ENCODE measurements at places on chromosomes 16 and 17.

- no peak for DNase-seq
Observed at GRCh38 chr17:59372138-59372751, 40.8 kb downstream of the YPEL2 start.

DNA sequence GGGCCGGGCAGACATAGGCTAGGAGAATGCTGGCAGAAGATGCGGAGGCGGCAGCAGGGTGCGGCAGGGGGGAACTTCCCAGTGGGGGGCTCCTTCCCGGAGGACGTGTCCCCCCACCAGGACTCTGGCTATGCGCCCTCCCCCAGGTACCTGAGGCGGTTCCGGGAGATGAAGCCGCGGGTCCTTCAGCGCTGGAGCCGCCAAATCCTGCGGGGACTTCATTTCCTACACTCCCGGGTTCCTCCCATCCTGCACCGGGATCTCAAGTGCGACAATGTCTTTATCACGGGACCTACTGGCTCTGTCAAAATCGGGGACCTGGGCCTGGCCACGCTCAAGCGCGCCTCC is 3.4 kb downstream of the WNK4 start:
- DNase-seq = no peak

DNA sequence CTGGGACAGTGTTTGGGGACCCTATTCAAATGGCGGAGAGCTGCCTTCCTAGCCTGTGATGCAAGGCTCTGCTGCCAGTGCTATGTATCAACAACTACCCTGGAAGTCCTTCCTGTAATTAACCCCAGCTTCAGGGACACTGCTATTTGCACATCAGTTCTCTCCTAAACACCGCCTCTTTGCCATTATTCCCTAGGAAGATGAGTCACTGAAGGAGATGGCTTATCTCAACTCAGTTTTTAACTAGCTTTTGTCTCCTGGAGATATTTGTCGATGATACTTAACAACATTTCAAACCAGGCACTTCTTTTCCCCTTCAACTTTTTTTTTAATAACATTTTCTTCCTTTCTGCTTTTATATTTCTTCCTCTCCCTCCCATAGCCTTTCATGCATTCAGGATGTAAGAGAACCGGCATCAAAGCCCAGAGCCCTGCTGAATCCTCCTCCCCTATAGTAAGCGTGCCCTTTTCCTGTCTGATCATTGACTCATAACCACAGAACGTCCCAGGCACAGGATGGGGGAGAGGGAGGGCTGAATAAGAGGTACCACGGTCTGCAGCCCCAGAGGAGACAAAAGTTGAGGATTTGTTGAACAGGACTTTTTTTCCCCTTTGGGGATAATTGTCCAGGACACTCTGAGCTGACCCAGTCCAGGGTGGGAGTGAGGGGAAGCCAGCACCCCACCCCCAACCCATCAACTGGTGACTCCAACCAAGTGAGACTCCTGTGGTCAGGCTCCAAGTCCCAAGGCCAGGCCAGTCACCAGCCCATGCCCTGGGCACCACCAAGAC is 387.8 kb upstream of the SALL1 start:
- no peak for DNase-seq

DNA sequence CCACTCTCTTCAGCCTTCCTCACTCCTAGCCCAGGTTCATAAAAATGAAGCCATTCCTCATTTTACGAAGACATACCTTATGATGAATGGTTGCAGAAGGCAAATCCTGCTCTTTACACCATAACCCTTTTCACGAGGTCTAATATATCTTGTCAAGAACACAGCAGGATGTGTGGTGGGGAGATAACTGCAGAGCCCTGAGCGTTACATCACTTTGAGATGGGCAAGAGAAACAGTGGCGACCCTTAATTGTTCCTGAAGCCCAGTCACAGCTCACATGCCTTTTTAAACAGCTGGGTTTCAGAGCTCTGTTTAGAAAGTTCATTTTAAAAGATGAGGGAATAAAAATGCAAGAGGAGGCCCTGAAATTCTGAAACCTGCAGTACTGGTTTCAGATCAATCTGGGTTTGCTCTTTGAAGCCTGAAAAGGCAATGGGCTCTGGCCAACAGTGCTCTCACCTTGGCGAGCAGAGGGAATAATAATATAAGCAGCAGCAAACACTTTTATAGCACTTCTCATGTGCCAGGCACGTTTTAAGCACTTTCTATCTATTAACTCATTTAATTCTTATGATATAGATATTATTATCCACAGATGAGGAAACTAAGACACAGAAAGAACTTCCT is 2.9 kb downstream of the FAM117A start:
- DNase-seq = no peak

GRCh38 chr17:45946841-45947256 is 52.2 kb upstream of the STH start:
- DNase-seq = no peak

- no peak for DNase-seq
Observed at GRCh38 chr17:49146620-49147306, 14.2 kb downstream of the B4GALNT2 start.

GRCh38 chr17:76481071-76481655 is 13.8 kb downstream of the AANAT start:
- DNase-seq = no peak

DNA sequence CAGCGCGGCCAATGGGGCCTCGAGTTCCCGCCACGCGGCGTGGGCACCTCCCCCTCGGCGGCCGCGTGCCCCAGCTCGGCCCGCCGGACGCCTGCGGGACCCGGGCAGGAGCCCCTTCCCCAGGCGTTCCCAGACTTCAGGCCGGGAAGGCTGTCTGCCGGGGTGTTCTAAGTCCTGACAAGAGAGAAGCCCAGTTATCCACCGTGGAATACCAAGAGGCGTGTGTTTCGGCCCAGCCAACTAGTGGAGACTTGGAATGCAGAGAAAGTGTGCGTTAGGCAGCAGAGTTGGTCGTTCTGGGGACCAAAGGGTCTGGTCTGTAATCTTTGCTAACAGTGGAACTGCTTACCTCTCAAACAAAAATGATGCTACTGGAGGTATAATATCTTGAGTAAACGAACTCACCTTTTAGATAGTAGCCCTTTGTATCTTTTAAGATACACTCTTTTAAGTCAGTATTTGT is 251 bp upstream of the HSF5 start:
- no peak for DNase-seq

- no peak for DNase-seq
Observed at GRCh38 chr16:30637944-30638343, 12.8 kb upstream of the PRR14 start.

- no peak for DNase-seq
Observed at GRCh38 chr16:53945996-53946395, 242.0 kb downstream of the FTO start.

- no peak for DNase-seq
Observed at GRCh38 chr16:46962629-46963028, 10.8 kb downstream of the DNAJA2 start.

DNA sequence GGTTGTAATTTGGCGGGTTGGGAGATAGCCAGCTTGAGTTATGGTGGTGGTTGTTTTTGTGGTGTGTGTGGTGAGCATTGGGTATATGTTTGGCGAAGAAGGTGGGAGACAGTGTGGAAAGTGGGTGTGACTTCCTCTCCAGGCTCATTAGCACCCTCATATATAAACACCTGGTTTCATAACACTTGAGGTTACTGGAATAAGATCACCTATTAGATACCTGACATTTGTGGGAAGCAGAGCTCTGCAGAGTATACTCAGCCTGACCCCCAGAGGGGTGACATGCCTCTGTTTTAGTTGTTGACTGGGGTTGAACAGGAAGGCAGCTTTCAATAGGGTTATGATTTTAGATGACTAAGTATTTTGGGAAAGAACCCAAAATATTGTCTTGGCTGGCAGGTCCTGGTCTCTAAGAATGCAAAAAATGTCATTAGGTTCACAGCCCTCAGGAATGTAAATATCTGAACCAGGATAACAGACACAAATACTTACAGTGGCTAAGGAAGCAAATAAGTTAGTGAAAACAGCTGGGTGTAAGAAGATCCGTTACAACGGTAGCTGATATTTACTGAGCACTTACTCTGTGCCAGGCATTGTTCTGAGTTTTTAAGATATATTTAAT is 18.3 kb upstream of the EFCAB13 start:
- DNase-seq = no peak

DNA sequence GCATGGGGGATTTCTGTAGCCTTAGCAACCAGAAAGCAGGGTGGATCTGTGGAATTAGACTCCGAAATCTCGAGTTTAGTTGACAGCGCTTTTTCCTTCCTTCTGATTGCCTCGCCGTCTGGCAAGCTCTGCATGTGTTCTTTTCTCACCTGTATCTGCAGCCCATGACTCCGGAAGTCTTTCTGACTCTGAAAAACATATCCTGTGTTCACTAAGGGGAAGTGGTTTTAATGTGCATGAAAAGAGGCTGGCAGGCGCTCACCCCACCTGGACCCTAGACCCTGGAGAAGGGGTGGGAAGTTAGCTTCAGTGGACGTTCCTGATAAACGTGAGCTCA is 158.5 kb downstream of the RPTOR start:
- DNase-seq = no peak

DNA sequence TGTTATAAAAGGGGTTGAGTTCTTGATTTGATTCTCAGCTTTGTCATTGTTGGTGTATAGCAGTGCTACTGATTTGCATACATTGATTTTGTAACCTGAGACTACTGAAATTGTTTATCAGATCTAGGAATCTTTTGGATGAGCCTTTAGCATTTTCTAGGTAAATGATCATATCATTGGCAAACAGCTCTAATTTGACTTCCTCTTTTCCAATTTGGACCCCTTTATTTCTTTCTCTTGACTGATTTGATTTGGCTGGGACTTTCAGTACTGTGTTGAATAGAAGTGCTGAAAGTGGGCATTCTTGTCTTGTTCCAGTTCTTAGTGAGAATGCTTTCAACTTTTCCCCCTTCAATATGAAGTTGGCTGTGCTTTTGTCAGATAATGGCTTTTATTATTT is 45.4 kb downstream of the ITGAM start:
- DNase-seq = no peak

GRCh38 chr16:2009164-2009711 is 383 bp downstream of the ZNF598 start:
- DNase-seq = no peak

- DNase-seq = no peak
Observed at GRCh38 chr17:75810216-75810615, 25.6 kb downstream of the UNK start.

GRCh38 chr17:64410750-64411490 is 20.3 kb upstream of the PECAM1 start:
- DNase-seq = no peak

GRCh38 chr17:17466511-17466910 is 10.3 kb upstream of the MED9 start:
- DNase-seq = no peak

DNA sequence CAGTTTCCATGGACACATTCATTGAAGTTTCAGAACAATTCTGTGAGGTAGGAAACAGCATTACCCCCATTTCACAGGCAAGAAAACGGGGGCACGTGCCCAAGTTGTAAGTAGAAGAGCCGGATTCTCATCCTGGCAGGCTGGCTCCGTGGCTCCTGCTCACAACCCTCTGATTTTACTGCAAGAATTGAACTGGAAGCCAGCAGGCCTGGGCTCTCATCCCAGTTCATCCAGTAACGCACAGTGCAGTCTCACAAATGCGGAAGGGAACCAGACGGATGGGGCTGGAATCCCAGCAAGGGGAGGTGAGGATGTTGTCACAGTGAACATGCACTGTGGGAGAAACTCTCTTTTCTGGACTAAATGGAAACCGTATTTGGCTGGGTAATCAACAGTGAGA is 40.7 kb upstream of the DOC2B start:
- DNase-seq = no peak

DNA sequence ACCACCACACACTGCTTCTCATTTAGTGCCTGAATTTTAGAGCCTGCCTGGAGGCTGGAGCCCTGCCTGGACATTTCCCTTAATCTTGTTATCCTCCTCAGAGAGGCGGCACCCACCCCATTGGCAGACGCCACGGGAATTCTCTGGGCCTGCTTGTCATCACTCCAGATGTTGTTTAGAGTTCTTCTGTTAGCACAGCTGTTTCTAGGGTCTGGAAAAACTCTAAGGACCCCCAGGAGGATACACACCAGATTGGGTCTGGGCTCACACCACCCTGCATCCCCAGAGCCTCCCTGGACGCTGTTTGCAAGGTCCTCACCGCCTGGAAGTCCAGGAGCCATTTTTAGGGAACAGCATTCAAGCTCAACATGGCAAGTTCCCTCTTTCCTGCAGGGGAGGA is 565 bp upstream of the XAF1 start:
- no peak for DNase-seq

- no peak for DNase-seq
Observed at GRCh38 chr17:59688008-59688407, 19.2 kb downstream of the PTRH2 start.

- no peak for DNase-seq
Observed at GRCh38 chr17:75428543-75429469, 23.3 kb upstream of the GRB2 start.

- DNase-seq = no peak
Observed at GRCh38 chr17:17503566-17504130, 7.5 kb upstream of the RASD1 start.

DNA sequence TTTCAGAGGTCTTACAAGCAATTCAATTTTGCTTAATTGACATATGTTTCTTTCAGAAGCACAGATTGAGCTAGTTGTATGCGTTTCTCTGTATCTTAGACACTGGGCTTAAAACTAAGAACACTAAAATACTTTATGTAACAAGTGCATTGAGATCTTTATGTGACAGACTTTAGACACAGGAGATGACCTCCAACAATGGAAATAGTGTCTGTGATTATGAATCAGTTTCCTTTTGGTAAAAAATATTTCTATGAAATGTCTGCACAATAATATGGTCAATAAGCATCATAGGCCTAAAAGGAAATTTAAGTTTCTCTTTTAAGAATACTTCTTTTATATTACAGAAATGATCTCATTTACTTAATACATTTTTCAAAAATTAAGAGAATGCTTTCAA is 153.2 kb downstream of the SKAP1 start:
- DNase-seq = no peak

DNA sequence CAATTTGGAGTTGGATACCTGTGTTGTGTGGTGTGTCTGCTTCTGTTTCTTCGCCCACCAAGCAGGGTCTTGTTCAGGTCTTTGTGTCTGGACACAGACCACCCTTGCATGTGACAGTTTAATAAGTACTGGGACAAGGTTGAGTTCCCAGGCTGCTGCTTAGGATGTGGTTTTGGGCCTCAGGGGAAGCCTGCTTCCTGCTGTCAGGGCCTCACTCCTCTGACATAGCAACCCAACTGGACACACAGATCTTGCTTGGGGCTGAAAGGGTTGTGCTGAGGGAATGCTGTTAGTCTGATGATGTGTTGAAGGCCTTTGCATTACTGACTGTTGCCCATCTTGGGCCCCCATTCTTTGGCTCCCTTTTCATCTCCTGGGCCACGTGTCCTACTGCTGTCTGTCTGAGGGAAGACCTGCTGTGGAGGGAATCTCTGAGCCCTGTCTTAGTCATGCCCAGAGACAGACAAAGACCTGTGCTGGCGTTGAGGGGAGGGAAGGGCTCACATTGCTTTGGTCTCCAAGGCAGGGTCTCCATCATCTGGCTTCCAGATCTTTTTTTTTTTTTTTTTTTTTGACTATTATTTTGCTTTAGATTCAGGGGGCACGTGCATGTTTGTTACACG is 4.7 kb upstream of the TGFB1I1 start:
- no peak for DNase-seq

- no peak for DNase-seq
Observed at GRCh38 chr16:66043326-66043725, 323.2 kb upstream of the CDH5 start.

- DNase-seq = no peak
Observed at GRCh38 chr16:3013491-3013951, 798 bp downstream of the CLDN9 start.

Measured in stimulated activated CD4-positive, alpha-beta T cell treated with anti-CD3 and anti-CD28 coated beads, Interleukin-15, amount 100 ng/mL, for 48 hours (primary cell).